NCI-H1048 (cell line): ENCODE measurements at places on chromosomes 11 and 22.

DNA sequence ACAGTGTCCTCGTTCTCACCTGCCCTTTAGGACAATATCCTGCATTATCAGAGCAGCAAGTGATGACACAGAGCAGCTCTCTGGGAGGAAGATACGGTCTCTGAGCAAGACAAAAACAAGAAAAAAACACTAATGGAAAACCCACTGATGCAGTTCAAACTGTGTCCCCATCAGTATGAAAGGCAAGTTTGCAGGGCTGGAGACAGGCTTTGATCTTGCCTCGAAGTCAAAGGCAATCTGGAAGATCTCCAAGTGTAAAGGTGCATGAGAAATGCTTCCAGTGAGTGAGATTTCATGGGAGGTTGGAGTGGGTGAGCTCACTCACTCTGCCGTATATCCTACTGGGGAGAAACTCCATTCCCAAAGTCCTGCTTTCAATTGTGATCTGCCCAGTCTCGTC lies 157.5 kb downstream of the KIRREL3 start:
- DNase-seq: no peak

DNA sequence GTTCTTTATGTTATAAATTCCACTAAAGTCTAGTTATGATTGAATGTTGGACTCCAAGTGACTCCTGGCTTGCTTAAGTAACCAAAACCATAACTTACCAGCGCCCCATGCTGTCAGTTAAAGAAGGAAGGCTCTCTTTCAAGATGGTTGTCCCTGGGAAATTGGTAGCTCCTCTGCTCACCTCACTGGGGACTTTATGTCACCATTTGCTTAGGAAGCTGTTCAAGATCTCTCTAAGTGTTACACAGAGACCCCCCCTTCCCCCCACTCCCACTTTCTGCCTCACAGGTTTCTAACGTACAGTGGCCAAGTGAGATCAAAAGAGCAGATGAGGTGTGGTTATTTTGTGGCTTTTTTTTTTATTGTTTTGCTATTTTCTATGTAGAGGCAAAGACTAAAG lies 301.8 kb downstream of the AASDHPPT start:
- no peak for DNase-seq

- no peak for DNase-seq
Measured at GRCh38 chr11:89452780-89453179, 38.4 kb downstream of the NOX4 start.

GRCh38 chr22:23520863-23521440 lies 59.1 kb downstream of the IGLL1 start:
- no peak for DNase-seq

- no peak for DNase-seq
Measured at GRCh38 chr22:19143967-19144400, 467 bp downstream of the ESS2 start.

- DNase-seq: no peak
Measured at GRCh38 chr11:117835576-117835975, 11.0 kb upstream of the FXYD2 start.

GRCh38 chr11:61739966-61740365 lies 12.5 kb upstream of the MYRF start:
- DNase-seq: no peak

DNA sequence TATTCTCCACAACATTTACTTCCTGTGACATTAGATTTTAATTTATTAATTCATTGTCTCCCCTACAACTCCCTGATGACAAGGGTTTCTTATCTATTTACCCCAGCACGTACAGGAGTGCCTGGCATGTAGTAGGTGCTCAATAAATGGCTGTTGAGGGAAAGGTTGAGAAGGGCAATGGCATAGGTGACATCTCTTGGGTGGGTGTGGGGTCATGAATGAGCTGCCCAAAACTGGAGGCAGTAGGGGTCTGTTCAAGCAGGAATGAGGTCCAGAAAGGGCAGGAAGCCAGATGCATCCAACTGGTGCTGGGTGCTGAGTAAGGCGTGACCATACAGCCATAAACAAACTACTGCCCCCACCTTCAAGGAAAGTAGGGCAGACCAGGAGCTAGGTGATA lies 2.8 kb downstream of the VWCE start:
- no peak for DNase-seq

DNA sequence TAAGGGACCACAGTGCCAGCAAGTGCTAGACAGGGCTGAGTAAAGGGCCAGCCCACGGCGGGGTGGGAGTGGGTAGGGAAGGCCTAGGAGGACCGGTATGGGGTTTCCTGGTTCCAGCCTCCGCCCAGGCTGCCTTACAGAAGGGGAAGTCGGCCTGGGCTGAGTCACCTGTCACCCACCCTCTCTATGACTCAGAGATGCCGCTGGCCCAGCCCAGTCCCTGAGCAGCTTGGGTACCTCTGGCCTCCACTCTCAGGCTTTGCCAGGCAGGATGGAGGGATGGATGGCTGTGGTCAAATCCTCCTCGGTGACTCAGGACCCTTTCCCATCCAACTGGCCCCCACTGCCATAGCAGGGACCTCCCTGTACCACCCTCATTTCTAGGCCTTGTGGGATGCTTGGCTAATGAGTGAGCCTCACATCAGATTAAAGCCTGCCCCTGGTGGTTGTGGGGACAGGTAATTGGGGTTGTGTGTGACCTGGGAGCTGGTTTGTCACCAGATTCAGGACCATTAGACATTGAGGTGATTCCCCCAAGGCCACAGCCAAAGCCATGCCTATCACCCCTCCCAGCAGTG lies 13.9 kb downstream of the SLC35E4 start:
- DNase-seq: no peak
